A673 (cell line): ENCODE measurements at places on chromosomes 11 and 22.
A peak's percentile ranks its signal among the peaks of the same experiment; 100 is the strongest.

DNA sequence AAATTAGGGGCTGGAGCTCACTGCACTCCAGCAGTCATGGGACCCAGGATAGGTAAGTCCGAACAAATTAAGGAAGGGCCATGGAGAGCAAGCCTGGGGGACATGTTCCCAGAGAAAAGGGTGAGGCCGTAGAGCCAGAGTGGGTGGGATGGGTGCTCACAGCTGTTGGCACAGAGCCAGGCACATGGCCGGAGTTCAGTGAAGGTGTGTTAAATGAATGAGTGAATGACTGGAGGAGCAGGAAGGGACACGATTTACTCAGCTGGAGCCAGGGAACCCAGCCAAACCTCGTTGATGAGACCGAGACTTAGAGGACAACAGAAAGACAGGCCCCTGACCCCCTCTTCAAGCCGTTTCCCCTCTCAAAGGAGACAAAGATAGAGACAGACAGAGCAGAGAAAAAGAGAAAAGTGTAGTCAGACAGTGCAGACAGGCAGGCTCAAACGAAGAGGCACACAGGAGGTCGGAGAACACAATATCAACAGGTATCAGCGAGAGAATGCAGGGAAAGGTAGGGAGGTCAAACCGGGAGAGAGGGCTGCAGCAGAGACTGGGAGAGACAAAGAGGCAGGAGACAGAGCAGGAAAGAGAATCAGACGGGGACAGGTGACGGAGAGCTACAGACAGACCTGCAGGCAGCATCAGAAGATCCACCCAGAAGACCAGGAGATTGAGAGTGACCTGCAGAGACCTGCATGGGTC lies 590 bp downstream of the SLCO2B1 start:
- no peak for DNase-seq

DNA sequence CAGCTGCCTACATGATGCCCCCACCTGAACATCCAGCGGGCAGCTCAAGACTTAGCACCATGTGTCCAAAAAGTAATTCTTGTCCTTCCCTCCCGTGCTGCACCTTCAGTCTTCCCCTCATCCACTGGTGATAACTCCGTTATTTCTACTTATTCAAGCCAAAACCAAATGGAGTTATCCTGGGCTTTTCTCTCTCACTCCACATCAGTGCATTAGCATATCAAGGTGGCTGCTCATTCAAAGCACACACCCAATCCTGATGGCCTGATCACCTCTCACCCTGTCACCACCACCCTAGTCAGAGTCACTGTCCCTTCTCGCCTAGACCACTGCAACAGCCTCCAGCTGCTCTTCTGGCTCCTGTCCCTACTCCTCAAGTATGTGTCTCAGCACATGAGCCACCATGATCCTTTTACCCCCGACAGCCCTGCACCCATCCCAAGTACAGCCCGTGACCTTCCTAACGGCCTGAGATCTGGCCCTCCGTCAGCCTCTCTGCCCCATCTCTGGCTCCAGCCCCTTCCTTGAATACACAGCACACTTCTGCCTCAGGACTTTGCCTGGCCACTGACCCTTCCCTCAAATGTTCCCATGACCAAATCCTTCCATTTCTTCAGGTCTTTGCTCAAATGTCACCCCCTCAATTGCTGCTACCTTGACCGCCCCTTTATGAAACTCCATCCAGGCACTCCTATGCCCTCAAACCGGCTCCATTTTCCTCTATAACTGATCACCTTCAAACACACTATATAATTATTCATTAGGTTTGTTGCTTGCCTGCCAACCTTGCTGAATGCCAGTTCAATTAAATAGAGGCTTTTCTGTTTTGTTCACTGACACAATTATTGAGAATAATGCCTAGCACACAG lies 19.7 kb upstream of the SLC25A1 start:
- DNase-seq = no peak

DNA sequence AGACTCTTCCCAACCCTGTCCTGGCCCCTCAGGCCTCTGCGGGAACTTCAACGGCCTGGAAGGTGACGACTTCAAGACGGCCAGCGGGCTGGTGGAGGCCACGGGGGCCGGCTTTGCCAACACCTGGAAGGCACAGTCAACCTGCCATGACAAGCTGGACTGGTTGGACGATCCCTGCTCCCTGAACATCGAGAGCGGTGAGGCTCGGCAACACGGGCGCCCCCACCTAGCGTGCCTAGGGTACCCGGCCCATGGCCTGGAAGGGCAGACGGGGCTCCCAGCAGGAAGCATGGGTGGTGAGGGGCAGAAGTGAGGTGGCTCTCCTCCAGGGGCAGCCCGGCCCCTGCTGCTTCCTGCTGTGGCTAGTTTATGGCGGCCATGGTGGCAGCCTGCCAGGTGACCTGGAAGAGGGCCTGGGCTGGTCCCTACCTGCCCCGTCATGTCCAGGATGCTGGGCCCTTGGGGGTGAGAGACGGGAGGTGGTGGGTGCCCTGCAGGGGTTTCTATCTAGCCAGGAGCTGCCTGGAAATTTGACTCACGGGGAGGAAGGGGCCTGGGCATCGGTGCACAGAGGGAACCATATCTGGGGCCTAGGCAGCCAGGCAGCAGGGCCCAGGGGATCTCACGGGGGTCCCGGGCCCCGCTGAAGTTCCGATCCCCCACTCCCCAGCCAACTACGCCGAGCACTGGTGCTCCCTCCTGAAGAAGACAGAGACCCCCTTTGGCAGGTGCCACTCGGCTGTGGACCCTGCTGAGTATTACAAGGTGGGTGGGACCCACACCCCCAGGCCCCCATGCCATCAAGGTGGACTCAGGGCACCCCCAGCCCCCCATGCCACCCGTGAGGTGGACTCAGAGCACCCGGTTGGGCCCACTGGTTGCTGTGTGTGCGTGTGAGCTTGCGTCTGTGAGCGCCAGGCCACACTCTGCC lies 9.2 kb downstream of the MUC2 start:
- no peak for DNase-seq

DNA sequence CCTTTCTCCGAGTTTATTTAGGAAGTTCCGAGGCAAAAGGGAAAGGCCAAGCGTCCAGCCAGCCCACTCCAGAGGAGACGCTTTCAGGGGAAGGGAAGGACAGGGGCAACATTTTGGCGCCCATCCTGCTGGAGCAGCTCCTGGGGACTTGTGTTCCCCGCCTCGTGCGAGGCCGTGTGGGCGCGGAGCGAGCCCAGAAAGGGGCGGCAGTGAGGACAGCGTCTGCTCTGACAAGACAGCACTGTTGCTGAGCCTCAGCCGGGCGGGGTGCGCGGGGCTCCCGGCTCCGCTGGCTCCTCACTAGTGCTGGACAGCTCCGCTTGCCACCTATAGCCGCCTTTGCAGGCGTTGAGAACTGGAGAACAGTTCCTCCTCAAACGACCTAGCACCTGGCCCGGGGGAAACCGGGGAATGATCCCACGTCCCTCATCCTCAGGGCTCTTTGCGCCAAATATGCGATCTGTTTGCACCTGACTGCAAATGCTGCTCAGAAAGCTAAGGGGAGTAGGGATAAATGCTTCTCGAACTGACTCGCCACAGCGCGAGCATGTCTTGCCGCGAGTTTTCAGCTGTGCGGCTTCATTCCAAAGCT lies 722 bp upstream of the GUCY1A2 start:
- peak; percentile 78 for DNase-seq

- no peak for DNase-seq
These were observed 32.5 kb upstream of the LMO2 start for GRCh38 chr11:33924341-33924740.

DNA sequence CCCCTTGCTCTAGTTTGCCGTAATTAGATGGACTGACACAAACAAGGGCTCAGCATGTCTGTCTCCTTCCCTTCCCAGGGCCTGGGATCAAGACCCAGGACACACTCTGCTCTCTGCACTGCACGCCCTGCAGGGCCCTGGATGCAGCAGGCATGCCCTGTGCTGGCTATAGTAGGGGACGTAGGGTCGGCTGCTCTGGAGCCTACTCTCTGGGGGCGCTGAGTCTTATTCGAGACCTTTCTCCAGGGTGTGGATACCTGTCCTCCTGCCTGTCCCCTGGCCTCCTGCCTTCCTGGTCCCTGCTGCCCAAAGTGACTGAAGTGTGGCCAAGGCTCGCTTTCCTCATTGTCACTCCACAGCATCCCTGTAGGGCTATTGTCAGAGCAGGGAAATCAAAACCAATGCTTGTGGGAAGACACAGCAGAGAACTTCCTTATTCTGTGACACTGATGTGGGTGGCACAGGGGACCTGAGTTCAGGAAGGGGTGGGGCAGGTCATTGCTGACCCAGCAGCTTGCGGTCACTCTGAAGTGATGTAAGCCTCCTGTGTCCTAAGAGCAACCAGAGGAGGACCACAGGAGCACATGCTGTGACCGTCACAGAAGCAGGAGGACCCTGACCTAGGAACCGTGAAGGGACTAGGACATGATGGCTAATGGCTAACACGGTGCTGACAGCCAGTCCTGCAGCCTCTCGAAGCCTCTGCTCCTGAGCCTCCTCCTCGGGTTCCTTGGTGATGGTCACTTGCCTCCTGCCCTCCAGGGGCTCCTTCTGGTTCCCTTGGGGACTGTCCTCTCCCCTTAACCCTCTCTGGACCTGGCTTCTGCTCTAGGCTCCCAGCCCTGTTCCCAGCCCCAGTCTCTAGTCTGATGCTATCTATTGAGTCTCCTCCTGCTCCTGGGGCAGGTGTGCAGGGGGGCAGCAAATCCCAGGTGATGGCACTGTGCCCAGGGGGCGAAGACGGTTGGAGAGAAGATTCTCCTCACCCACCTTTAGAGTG lies 10.3 kb downstream of the APOBEC3A start:
- no peak for DNase-seq

DNA sequence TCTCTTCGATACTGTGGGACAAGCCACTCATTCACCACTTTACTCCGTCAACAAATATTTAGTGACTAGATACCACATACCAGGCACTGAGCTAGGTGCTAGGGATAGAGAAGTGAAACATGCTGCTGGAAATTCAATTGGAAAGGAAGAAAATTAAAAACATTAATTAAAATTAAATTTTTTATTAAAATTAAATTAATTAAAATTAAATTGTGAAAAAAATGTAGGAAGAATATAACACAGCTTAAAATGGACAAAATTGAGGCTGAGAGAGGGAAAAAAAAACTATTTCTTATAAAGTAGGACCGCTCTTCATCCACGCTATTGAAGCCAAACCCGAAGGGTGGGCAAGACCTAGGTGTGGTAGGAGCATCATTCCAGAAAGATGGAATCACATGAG lies 23.6 kb upstream of the LRRC55 start:
- DNase-seq = no peak

DNA sequence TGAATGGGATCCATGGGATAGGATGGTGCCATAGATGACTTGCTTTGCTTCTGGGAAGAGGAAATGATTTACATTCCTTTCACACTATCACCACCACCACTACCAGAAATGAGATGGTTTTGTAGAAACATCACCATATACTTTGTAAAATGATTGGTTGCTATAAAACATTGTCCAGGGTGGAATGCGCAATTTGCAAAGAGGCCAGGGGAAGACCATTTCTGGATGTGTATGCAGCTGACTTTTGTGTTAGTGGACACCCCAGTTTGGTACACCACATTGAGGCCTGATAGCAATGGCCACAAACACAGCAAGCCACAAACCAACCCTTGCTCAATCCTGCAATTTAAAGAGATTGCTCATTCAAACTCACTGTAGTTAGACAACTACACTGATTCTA lies 56.7 kb upstream of the RCN1 start:
- peak; percentile 37 for DNase-seq

DNA sequence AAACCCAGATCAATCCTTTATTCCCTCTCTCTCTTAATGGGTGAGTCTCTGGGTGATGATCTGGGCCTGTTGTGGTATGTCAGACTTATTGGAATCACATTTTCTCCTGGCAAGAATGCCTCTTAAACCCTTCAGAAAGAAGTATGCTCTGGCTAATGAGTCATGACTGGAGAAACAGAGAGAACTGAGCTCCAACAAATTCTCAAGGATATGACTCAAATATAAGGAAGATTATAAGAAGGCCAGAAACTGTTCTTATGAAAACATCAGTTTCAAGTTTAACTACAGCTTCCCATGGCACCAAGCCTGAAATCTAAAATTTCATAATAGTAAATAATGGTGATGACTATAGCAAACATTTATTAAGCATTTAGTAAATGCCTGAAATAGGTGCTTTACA lies 83.9 kb downstream of the OR5AK2 start:
- DNase-seq = peak; percentile 10

- DNase-seq = no peak
These were observed 3.3 kb upstream of the TMPRSS4 start for GRCh38 chr11:118073554-118073953.

DNA sequence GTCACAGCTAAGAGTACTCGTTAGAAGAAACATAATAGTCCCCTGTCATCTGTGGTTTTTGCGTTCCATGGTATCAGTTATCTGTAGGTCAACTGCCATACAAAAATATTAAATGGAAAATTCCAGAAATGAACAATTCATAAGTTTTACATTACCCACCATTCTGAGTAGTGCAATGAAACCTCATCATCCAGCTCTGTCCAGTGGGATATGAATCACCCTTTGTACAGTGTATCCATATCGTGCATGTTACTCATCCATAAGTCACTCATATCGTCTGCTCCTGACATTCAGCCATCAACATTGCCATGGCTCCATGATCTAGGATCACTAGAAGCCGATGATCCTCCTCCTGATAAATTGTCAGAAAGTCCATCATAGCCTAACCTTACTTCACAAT lies 174.9 kb upstream of the C11orf87 start:
- no peak for DNase-seq

DNA sequence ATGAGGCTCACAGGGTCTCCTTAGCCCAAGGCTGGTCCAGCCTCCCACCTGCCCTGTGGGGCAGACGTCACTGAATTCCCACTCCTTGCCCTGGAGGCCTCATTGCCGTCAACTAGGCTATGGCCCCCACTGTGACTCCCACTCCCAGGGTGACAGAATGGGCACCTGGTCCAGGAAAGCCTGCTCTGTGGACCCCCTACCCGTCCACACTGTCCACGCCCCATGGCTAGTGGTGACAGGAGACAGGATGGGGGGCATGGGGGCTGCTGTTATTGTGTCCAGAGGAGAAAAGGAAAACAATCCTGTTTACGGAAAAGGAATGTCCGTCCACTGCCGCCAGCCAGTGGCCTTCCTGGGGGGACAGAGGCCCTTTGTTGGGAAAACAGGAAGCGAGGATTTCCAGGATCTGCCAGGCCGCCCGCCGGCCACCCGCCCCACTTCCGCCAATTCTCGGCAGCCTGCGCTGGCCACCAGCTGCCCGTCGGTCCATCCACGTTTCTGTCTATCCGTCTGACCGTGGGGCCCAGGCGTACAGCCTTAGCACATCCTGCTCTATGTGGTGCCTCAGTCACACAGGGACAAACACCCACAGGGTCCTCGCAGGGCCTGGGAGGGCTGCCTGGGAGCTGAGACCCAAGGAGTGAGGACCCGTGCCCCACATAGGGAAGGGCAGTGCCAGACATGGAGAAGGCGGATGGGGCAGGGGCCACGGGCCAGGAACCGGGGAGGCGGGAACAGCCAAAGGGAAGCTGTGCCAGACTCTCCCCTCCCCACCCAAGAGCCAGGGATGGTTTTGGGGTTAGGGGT lies 19.5 kb downstream of the CRELD2 start:
- no peak for DNase-seq
